Fibroblast of pulmonary artery (primary cell): ENCODE measurements at places on chromosomes 6 and 20.
A peak's percentile ranks its signal among the peaks of the same experiment; 100 is the strongest.

DNA sequence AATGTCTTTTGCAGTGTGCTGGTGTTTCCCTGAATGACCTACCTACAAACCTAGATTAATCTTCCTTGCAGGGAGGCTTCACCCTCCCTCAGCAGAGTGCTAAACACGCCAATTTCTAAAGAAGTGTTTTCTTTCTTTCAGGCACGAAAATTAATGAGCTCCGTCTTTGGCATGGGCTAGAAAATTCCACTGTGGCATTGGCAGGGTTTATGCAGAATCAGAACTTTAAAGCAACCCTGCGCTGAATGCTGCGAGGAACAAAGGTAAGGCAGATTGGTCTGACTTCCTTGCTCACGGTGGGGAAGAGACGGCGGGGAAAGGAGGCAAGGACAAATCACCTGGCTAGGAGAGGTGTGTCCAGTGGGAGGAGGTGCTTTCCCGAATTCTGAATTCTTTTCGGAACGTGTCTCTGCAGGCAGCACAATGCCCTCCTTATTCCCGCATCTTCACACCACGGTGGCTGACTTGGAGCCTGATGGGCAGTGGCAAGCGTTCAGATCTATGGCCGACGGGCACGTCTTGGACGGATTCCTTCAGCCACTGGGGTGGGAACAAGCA, 6.2 kb upstream of the BANF2 start:
- no peak for DNase-seq

DNA sequence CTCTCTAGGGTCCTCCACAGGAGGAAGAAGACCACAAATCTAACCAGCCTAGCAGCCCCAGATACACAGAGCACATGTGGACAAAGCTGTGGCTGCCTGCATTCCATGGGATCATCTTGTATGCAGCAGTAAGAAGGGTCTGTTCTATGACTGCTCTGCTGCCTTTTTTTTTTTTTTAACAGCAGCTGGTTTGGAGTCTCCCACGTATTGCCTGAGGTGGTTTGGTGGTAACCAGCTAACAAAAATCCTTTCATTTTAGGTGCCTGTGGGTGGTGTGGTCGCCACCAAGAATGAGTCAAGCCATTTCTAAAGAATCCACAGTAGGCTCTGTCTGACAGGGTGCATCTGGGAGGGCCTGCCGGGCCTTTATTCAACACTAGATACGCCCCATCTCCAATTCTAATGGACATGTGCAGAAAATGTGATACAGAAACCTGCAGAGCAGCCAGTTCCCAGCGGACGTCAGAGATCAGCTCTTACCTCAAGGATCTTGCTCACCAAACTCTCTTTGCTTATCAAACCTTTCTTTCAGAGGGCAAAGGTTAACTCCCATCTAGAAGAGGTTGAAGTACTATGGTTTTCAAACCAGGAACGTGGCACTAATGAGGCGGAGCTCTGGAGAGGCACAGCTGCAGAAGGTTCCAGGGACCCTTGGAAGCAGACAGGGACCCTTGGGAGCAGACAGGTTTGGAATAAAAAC, 32.0 kb downstream of the GNAS-AS1 start:
- DNase-seq: peak; percentile 6

DNA sequence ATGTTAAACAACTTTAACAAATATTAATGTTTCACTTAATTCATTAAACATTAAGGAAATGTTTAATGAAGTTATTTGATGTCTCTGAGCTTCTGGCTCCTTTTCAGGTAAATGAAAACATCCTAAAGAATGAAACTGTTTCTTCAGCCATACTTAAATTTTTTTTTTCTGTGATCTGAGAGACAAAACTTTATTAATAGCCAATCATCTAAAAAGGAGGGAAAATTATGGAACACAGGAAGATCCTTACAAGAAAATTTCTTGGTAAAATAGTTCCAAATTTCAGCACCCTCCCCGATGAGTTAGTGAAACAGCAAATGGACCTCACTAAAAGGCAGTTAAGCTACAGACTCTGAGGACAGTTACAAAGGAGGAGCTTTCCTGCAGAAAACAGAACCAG, 185.2 kb downstream of the REV3L start:
- DNase-seq: no peak

DNA sequence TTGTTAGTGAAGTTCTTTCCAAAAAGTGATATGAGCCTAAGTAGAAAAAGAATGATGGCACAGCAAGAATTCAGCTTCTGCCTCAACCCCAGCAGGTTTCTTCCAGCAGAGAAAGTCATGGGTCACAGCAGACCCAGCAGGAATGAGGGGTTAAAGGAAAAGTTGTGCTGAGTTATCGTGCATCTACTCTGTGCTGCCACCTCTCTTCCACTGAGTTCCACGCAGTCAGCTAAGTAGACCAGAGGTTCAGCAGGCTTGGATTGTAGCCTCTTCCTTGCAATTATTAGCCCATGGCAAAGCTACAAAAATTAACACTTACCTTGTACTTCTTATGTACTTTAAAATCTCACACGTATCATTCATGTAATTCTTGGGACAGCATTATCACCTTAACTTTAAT, 510.8 kb downstream of the PTPRT start:
- no peak for DNase-seq

DNA sequence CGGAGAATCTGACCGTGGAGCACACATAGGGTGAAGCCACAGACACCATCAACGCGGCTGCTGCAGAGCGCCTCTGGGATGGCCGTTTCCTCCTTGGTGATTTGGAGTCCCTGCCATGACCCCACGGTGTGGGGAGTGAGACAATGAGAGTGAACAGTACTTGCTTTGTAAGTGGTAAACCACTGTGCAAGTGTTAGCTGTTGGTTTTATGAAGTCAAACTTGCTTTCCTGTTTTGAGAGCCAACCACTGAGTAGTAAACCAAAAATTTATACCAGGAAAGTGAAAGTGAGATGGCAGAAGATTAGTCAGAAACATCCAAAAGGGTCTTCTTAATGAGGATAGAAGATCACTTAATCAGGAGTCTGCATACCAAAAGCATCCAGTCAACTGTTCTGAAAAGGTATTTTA, 160.7 kb downstream of the FOXC1 start:
- no peak for DNase-seq

DNA sequence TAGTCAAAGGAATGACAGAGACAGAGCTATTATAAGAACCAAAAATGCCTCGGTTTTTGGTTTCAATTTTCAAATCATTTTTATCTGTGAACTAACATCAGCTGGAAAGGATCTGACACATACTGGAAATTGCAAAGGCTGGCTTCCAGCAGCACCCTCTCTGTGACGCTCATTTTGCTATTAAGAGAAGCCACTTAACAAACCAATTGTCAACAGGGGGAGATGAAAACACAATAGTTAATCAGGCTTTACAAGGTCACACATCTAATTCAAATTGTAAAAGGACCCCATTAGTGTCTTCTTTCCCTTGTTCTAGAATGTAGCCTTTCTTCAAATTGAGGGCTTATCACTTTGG, 160.5 kb downstream of the TFAP2B start:
- DNase-seq: no peak

- DNase-seq: no peak
Observed at GRCh38 chr6:8157839-8158238, 55.5 kb upstream of the EEF1E1 start.

DNA sequence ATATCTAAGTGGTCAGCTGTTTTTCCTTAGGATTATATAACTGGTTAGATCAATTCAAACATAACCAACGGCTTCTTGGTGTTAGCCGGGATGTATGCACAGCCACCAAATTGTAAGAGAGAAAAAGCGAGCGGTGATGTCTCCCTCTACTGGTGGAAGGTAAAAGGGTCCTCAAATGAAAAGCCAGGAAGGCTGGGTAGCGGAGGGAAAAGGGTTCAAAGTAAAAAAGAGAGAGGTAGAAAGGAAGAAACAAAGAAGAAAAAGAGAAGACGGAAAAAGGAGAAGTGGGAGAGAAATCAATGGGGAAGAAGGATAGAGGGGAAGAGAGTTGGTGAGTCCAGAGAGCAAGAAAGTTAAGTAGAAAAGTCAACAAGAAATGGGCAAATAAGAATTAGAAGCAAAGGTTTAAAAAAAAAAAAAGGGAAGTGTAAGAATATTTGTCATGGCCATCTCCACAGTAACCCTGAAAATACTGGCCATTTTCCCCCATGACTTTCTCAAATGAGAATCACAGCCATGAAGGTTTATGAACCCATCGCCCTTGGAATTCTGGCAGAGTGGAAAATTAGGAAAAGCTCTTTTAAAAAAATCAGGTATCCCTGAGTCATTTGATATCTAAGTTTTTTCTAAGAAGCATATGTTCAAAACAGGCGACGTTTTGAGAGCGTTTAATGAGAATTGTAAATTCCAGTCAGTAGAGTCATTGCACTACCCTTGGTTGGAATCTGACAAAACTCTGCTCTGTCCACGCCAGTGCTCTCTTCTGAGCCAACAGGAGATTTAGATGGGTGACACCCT, 155.6 kb upstream of the SNX9 start:
- peak; percentile 78 for DNase-seq

DNA sequence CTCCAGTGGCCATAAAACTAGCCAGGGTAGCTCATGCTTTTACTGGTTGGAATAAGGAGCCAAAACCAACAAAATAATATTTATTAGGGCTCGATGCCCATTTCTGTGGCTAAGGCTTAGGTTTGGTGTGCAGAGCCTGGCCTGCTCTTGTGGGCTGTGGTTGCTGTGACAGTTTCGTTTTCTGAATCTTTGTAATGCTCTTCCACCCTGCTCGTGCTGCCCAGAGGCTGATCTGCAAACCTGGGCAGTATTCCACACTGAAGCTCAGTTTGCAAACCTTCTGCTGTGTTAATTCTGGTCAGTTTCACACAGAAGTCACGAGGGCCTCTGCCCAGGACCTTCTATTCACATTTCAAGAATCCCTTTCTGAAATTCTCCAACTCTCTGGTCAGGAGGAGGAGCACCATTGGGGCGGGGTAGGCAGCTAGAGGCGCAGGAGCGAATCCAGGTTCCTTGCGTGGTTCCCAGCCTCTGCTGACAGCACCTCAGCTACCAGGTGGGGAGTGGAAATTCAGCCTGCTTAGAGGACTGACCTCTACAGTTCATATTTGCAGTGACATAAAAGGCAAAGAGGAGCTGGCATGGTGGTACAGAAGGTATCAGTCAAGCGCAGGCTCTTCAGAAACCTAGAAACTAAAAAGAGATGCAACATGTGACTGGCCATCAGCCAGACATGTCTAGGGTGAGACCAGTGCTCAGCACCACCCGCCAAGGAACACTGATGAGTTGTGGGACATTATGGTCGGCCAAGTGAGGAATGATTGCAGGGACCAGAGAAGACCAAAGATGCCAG, 14.3 kb upstream of the C20orf144 start:
- peak; percentile 43 for DNase-seq

DNA sequence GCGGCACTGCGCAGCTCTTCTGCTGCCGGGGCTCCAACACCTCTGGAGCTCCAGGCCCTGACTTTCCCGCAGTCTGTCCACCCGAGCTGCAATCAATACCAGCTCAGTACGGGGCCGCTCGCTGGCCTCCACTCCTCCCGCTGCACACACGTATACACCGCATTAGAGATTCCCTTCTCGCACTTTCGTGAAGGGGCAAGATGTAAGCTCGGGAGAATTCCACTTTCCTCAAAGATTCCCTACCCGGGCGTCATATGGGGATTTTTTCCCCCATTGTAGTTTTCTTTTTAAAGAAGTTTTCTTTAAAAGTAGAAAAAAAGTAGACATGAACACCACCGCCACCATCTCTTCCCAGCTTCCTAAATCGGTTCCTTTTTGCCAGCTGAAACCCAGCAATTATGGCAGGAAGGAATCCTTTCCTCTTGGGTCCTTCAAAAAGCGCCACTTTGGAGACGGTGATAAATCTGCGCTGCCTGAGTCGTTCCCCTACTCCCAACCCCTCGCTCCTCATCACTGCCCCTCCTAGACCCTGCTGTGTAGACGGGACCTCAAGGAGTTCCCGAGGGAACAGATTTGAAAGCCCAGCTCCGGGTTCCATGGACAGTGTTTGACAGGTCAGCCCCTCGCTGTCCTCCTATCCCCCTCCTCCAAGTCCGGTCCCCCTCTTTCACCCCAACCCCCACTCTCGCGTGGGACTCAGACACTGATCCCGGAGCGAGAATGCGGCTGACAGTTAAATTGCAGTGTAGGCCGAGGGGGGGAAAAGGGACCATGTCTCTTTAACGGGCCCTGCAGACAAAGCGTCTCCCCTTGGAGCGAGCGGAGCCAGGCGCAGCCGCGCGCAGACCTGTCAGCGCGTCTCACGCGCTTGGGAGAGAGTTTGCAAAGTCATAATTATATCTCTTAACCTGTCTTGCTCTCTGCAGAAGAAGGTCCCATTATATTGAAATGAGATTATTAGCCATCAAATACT, 39.5 kb downstream of the NCR2 start:
- no peak for DNase-seq

DNA sequence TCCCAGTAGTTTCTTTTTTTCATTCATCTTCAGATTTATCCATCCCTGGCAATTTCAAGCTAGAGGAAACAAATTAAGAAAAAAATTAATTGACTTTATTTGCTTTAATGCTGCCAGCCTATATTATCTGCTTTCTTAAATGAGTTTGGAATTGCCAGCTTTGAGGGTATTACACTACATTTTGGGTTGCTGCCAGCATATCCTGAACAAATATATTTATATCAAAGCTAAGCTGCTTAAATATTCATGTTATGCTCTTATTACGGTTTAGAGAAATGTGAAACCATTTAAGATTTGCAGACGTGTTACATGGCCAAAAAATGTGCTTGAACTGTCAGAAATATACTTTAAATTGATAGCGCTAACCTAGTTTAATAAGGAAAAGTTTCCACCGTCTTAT, 59.7 kb downstream of the GRIK2 start:
- no peak for DNase-seq

DNA sequence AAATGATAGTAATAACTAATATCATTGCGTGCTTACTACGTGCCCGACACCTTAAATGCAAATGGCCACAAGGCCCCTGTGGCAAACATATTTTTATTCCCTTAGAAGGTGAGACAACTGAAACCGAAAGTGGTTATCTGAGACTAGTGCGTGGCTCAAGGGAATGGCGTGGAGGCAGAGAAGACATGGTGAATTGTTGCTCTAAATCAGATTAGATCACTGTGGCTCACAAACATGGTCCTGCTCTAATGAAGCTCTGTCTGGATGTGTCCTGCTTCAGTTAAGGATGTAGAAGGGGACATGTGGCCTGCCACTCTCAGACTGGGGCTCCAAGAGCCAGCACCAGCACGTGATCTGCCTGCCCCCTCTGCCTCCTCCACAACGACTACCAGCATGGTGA, 124.2 kb upstream of the GMDS start:
- no peak for DNase-seq

DNA sequence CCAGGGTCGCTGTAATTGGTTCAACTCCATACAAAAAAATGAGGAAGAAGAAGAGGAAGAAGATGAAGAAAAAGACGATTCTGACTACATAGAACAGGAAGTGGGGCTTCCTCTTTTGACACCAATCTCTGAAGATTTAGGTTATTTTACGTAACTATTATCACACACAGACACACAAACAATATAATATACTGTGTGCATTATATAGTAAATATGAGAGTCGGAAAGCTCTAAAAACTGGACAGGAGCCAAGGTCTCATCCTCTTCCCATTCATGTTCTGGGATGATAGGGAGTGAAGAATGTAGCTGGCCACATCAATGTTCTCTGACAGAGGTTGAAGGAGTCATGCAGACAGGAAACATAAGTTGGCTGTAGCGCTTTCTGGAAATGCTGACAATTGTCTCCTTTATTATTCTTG, 13.3 kb downstream of the RSPH4A start:
- peak; percentile 30 for DNase-seq

- DNase-seq: no peak
Observed at GRCh38 chr20:24737212-24737850, 211.7 kb upstream of the CST7 start.

GRCh38 chr6:138659998-138660397, 113.6 kb upstream of the CCDC28A start:
- no peak for DNase-seq

GRCh38 chr20:19813846-19814640, 56.0 kb downstream of the RIN2 start:
- peak; percentile 49 for DNase-seq
